Ascending aorta (tissue), 2 donors: ENCODE measurements at places on chromosomes 1 and 21.
A peak's percentile ranks its signal among the peaks of the same experiment; 100 is the strongest.

DNA sequence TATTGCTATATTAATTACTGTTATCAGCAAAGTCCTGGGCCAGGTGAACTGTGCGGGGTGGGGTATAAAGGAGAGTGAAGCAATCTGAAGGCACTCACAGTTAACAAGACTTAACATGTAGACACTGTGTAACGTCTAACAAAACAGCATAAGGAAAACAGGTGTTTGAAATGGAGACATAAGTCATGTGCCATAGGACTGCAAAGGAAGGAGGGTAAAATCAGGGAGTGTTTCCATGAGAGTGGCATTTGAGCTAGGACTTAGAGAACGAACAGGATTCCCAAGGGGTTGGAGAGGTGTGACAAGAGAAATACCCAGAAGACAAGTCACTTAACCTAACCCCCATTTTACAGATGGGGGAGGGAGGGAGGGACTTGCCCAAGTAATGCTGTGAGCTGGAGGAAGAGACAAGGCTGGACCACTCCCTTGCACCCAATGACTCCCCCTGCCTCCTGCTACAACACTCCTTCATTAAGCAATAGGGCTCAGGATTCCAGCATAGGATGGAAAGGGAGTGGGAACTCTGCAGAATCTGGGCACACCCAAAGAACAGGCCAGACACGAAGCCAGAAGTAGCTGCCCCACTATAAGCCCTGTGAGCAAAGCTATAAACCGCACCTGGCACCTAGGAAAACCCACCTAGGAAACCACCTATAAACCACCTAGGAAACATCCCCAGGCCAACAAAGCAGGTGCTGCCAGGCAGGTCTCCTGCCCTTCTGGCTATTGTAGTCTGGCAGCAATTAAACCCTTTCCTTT lies 6.6 kb downstream of the PEF1 start:
- no peak for DNase-seq

- DNase-seq, result no peak
These were observed 67.0 kb upstream of the LBR start for GRCh38 chr1:225494789-225495359.

GRCh38 chr1:90558754-90559378 lies 158.2 kb downstream of the BARHL2 start:
- no peak for DNase-seq

GRCh38 chr1:9902060-9902452 lies 8.0 kb downstream of the CTNNBIP1 start:
- no peak for DNase-seq

- DNase-seq, result no peak
These were observed 51.7 kb downstream of the PAX7 start for GRCh38 chr1:18682375-18682774.

DNA sequence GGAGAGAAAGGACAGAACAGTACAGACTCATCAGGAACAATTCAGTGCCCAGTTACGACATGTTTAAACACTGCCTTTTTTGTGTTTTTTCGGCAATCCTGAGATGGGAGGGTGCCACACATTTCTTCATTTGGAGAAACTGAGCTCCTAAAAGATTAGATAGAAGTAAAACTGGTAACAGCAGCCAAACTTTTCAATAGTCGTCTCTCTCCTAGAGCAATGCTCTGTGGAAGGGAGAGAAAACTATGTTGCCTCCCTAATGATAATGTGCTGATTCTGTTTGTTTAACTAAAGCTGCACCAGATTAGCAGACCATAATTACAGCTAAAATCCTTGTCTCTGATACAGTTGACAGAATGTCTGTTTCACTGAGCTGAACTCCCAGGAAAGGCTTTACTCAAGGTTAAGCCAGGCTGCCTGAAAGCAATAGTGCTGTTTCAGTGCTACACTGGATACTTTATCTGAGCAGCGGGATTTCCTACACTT lies 76.2 kb upstream of the CXADR start:
- DNase-seq, result no peak

GRCh38 chr1:223419561-223419960 lies 26.3 kb downstream of the CCDC185 start:
- DNase-seq, result no peak

DNA sequence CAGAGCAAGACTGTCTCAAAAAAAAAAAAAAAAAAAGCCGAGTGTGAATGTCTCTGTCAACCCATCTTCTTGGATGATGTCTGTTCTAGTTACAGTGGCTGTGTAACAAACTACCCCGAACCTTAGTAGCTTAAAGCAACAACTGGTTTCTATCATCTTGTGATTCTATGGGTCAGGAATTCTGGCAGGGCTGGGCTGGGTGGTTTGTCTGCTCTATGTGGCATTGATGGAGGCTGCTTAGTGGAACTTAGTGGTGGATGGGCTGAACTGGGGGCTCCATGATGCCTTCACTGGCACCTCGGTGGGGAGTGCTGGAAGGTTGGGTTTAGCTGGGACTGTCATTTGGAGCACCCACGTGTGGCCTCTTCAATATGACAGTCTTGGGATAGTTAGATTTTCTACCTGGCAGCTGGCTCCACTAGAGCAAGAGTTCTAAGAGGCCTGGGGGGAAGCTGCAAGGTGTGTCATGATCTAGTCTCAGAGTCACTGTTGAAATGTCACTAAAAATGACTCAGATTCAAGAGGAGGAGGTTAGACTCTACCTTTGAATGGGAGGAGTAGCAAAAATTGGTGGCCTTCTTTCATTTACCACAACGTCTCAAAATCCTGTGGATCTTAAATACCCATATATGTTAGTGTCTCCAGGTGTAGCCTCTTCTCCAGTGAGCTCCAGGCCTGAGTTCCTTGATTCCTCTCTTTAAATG lies 18.6 kb downstream of the ACOT11 start:
- DNase-seq, result no peak

- DNase-seq, result no peak
These were observed 115.2 kb downstream of the ROR1 start for GRCh38 chr1:63888984-63889383.

DNA sequence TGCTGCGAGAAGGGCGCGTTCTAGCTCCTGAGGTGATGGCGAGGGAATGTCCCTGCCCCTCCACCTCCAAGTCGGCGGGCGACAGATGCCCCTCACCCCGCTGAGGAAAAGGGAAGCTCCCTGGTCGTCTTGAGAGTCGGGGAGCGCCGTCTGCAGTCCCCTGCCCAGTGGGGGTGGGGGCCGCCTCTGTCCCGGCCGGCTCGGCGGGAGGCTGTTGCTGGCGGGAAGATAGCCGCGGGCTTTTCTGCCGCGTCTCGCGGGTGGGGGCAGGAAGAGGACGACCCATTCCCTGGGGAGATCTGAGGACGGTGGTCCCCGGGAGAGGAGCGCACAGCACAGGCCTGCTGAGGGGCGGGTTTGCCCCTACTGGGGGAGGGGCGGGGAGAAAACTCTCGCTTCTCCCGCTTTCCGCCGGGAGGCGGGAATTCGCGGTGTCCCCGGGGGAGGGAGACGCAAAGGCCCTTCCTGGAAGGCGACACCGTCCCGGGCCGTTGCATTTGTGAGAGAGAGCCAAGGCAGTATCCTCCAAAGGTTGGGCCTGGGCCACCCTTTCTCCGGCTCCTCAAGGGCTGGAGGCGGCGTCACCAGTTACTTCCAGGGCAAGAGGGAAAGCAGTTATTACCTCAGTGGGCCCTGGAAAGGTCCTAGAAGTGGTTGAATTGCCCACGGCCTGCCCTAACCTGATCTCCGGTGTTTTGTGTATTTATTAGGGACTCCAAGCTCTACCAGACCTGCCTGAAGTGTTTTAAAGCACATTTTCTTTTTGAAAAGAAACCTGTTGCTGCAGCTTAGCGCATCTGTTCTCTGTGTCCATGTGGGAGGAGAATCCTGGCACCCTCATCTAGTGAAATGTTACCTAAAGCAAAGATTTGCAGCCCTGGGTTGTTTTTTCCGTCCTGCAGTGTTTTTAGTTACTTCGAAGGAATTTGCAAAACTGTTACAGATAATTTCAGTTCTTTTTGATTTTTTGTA lies 648 bp downstream of the S100PBP start:
- DNase-seq, result peak; percentile 88
